PC-9 (cell line): ENCODE measurements at places on chromosomes 1 and 21. TPM values are rescaled to one million over a fixed set of nuclear protein-coding genes. Genes with fewer than 3 reads are reported as not detected.
A peak's percentile ranks its signal among the peaks of the same experiment; 100 is the strongest.

DNA sequence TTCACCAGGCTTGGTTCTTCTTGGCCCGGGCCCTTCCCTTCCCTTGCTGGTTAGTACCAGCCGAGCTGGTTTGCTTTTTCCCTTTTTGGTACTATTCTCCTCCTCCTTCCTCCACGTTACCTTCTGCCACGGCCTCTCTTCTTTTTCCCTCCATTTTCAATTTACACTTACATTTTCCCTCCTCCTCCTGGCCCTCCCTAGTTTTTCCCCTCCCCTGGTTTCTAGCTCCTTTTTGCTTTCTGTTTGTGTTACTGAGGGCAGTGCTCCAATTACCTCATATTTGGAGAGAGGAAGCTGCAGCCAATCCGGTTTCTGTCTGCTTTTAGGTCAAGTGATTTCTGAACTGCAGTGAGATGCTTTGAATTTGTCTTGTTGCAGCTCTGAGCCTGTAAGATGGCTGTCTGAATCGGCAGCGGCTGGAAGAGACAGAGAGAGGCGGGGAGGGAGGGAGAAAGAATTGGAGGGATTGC is 63.7 kb downstream of the MACF1 start:
- DNase-seq = no peak

GRCh38 chr1:220203816-220204215 is 68.4 kb downstream of the RAB3GAP2 start:
- no peak for DNase-seq

DNA sequence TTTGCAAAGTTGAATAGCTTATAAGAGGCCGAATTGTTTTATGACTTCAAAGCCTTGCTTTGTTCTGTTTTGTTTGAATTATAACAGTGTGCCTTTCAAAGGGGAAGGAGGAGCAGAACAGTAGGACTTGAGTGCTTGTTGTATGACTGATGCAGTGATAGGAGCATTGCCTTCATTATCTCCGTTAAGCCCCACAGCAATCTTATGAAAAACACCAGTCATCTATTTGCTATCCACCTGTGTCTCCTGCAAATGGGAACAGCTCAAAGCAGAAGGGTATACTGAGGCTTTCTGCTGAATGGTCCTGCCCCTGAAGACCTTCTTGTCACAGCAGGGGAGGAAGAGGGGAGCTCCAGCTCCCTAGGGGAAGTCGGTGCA is 127.5 kb downstream of the RNF220 start:
- DNase-seq = no peak

- DNase-seq = peak; percentile 96
Measured at GRCh38 chr21:42468491-42469131, 27.4 kb downstream of the RSPH1 start.

DNA sequence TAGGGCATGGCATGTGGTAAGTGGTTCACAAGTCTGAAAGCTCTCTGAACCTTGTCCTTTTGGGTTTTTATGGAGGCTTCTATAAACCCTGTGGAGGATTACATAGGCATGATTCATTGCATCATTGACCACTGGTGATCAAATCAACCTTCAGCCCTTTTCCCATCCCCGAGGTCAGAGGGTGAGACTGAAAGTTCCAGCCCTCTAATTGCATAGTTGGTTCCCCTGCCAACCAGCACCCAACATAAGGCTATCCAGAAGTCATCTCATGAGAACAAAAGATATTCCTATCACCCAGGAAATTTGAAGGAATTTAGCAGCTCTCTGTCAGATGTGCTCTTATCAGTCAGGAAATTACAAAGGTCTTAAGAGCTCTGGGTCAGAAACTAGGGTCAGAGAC is 89.5 kb upstream of the ARTN start:
- no peak for DNase-seq

GRCh38 chr1:99239690-99240089 is 24.6 kb upstream of the PLPPR4 start:
- DNase-seq = no peak

DNA sequence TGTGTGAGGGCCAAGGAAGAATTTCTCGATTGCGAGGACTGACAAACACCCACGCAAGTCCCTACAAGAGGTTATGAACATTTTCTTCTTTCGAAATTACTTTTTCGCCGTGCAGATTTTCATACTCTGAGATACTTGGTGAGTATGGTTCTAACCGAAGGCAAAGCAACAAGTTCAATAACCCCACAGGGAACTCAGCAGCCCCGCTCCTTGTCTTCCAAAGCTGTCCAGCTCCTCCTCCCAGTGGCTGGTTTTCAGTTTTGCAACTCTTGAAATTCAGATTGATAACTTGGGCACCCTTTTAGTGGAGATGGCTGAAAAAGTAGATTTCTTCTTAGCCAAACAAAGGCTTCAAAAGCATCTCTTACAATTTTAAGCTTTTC is 154.4 kb downstream of the SETD4 start:
- DNase-seq = no peak

DNA sequence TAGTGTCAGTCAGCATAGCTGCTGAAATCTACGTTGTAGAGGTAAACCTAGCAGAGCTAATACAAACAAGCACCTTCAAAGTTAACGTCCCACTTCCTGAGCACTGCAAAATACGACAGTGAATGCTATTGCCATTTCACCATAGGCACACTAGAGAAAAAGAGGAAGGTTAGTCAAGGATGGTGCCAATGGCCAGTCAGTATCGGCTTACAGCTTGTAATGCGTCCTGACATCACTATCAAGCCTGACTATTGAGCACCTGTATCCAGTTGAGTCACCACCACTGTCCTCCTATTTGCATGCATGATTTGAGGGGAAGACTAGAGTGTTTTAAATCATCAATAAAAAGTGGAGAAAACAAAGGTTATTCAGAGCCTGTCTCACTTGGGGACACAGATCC is 34.4 kb downstream of the NUCKS1 start:
- DNase-seq = no peak

DNA sequence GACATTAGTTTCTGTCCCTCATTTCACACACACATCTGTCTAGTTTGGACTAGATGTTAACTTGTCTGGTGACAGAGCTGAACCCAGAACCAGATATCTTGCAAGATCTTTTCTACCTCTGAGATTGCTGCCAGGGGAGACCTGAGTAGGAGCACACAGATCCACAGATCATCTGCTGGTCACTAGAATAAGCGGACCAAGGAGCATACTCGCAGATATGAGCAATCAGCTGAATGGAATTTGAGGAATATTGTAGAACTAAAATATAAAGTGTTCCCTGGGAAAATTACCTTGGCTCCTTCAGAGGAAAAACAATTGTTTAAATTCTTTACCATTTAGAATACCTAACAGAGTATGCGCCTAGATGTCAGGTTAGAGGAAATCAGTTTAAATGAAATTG is 90.7 kb downstream of the TNFSF18 start:
- DNase-seq = no peak

DNA sequence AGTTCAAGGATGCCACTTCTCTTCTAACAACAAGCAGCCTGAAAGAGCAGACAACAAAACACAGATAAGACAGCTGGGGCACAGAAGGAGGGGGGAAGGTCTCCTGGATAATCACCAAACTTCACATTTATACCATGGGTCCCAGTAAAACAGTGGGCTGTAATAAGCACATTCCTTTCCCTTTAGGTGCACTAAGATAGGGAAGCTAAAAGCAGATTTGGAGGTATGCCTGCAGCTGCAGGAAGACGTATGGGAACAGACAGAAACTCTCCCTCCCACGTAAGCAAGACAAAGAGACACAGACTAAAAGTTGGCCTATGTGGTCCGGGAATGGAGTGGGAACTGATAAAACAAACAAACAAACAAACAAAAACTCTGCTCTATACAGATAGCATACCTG is 612.1 kb downstream of the MRPL39 start:
- no peak for DNase-seq

DNA sequence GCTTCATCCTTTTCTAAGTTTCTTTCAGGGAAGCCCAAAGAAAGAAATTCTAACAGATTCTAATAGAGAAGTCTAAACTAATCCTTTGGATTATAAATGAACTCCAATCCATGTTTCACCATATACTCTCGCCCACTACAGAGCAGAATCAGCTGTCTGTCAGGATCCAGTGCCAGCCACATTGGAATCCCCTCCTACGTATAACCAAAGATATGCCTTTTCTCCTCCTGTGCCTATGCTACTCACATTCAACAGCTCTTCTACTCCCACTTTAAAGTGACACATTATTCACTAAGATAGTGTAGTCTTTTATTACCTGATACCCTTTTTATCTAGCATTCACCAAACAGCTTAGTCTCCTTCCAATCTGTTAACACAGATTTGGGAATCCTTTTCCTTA is 3.1 kb downstream of the ETV3 start:
- DNase-seq = no peak

GRCh38 chr1:210104103-210104502 is 128.5 kb upstream of the SERTAD4 start:
- no peak for DNase-seq

GRCh38 chr1:150561974-150562445 is 12.8 kb downstream of the ADAMTSL4 start:
- DNase-seq = peak; percentile 92

DNA sequence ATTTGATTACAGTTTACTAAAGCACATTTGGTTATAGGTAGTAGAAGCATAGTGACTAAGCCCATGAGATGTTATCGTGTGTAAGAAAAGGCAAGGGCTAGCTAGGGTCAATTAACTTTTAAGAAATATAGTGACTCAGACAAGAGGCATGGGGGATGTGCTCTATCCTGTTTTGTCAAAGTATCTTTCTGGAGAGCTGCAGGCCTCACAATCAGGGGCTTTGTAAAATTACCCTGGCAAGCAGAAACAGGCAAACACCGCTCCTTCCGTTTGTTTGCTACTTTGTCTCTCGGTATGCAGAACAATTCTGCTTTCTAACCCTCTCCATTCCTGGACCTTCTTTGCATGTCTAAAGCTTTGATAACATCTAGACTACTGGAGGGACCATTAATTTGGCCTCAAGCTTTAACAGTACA is 26.1 kb upstream of the ZNF697 start:
- DNase-seq = peak; percentile 98

DNA sequence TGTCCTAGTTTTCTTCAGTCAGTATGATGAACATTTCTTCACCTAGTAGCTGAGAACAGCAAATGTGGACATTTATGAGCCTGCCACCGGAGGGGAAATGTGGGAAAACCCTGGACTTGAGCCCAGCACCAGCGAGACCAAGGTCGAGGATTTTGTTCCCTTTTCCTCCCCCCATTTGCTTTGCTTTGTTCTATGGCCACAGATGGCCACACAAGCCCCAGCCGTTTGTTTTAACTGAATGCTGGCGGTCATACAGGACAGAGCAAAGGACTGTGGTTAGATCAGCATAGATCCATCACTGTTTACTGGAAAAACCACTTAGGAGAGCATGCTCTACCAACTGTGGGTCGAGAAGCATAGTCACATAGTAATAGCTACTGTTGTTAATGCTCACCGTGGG is 20.9 kb downstream of the SH2D2A start:
- DNase-seq = no peak

- DNase-seq = peak; percentile 13
Measured at GRCh38 chr1:147273409-147274336, 31.2 kb downstream of the CHD1L start.

ZNF687 gene
- 26.6 and 28.7 TPM in 2 replicates for total RNA-seq

ATAD3C gene
- total RNA-seq = 4.0 and 4.2 TPM in 2 replicates

FOXD3 gene
- total RNA-seq = not detected in 2 replicates

YIPF1 gene
- 23.3 and 26.1 TPM in 2 replicates for total RNA-seq

ADAMTSL4 gene
- total RNA-seq = 67.9 and 76.7 TPM in 2 replicates

RGS8 gene
- not detected in 2 replicates for total RNA-seq
